PC-3 (cell line): ENCODE measurements at places on chromosomes 1 and 21. TPM values are rescaled to one million over a fixed set of nuclear protein-coding genes. Genes with fewer than 3 reads are reported as not detected.

DNA sequence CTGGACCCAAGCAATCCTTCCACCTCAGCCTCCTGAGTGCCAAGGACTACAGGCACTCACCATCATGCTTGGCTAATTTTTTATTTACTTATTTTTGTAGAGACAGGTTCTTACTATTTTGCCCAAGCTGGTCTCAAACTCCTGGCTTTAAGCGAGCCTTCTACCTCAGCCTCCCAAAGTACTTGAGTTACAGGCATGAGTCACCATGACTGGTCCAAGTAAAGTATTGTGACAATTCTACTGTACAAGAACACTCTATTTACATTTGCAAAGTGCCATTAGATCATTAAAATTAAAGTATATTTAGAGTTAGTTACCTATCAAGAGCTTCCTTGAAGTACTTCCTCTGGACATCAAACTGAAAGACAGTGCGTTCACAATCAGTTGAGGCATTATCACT, 44.8 kb downstream of the NRDC start:
- no peak overlapping the region for H3K27ac ChIP-seq
- H3K27me3 ChIP-seq: no peaks in the 10 kb centered on the region
- DNase-seq: peak; percentile 66
- H3K36me3 ChIP-seq: peaks cover 16% of the 10 kb centered on the region
- no peak overlapping the region for H3K4me3 ChIP-seq

The AVPR1B gene
- 0.22 TPM in 1 of 2 replicates, not detected in the other for total RNA-seq

The VHLL gene
- 1.1 TPM in 1 of 2 replicates, not detected in the other for total RNA-seq

The PLA2G2D gene
- total RNA-seq: not detected in 2 replicates

The UTS2 gene
- not detected in 2 replicates for total RNA-seq

- no peak overlapping the region for H3K27ac ChIP-seq
- no peaks in the 10 kb centered on the region for H3K4me1 ChIP-seq
- H3K27me3 ChIP-seq: peaks cover 7% of the 10 kb centered on the region
- H3K36me3 ChIP-seq: no peaks in the 10 kb centered on the region
Measured at GRCh38 chr1:70628973-70629372, 217.9 kb downstream of the CTH start.

The IVL gene
- total RNA-seq: 0.55 and 1.0 TPM in 2 replicates

GRCh38 chr21:25931765-25932164, 197.0 kb downstream of the GABPA start:
- peaks cover 22% of the 10 kb centered on the region for H3K4me1 ChIP-seq
- no peak for DNase-seq
- 0 out of 2 replicates have a peak, but pooled peaks cover 3% of the 10 kb centered on the region for H3K36me3 ChIP-seq
- H3K27me3 ChIP-seq: no peaks in the 10 kb centered on the region

GRCh38 chr1:173195596-173196088, 11.5 kb downstream of the TNFSF4 start:
- H3K27ac ChIP-seq: no peak overlapping the region
- peaks cover 12% of the 10 kb centered on the region; the same call in 1 of the 2 replicates for H3K4me1 ChIP-seq
- H3K36me3 ChIP-seq: no peaks in the 10 kb centered on the region
- no peak for DNase-seq
- no peaks in the 10 kb centered on the region for H3K27me3 ChIP-seq

GRCh38 chr1:83701355-83701754, 297.6 kb downstream of the TTLL7 start:
- H3K4me1 ChIP-seq: no peaks in the 10 kb centered on the region
- no peak overlapping the region for H3K4me3 ChIP-seq
- no peaks in the 10 kb centered on the region for H3K27me3 ChIP-seq
- H3K27ac ChIP-seq: no peak overlapping the region

The TLR5 gene
- 0.46 and 1.2 TPM in 2 replicates for total RNA-seq
